Activated naive CD4-positive, alpha-beta T cell treated with anti-CD3 and anti-CD28 coated beads, Interleukin-2, amount 50 U/mL, for 72 hours (primary cell): ENCODE measurements at places on chromosomes 2 and 18. TPM values are rescaled to one million over a fixed set of nuclear protein-coding genes. Genes with fewer than 3 reads are reported as not detected.

Gene ELOA2
- total RNA-seq, result not detected

DNA sequence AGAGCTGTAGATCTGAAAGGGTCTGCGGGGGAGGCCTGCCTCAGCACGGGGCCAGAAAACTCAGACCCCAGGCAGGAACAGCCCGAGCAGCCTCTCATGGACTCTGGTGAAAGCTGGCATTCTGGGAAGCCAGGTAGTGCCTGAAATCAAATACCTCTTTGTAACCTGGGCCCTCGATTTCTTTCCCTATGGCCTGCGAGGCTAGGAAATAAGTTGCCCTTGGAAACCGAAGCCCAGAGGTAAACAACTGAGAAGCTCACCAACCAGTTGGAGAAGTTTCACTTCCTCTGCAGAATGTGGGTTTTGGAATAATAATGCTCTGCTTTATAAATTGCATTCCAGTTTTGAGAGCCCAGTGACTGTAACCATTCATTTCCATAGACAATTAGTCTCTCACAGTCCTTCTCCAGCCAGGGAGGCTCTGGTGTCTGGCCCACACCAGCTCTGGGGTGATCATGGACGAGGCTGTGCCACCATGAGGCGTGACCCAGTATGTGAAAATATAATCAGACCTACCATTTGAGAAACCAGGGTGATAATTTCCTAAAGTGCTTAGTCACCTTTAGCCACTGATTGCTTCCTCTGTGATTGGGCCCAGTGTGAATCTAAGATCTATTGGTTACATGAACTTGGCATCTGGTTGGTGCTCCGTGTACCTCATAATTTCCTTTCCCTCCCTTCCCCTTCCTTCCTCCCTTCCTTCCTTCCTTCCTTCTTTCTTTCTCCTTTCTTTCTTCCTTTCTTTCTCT, 133.1 kb upstream of the PELI1 start:
- no peak for DNase-seq

DNA sequence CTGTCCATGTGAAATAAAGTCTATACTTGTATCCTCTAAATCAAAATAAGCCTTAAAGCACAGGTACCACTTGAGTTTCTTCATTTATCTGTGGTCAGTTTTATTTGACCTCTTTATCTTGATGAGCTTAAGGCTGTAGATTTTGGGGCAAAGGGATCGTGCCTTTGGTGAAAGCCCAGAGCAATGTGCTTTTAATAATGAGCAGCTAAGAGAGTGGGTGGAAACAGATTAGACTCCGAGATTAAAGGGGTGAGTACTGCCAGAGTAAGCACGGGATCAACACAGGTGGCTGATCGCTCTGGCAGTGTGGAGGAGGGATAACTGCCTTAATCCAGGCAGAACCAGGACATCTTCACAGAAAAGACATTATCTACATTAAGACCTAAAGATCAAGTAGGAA, 280.4 kb downstream of the TDRD15 start:
- no peak for DNase-seq

DNA sequence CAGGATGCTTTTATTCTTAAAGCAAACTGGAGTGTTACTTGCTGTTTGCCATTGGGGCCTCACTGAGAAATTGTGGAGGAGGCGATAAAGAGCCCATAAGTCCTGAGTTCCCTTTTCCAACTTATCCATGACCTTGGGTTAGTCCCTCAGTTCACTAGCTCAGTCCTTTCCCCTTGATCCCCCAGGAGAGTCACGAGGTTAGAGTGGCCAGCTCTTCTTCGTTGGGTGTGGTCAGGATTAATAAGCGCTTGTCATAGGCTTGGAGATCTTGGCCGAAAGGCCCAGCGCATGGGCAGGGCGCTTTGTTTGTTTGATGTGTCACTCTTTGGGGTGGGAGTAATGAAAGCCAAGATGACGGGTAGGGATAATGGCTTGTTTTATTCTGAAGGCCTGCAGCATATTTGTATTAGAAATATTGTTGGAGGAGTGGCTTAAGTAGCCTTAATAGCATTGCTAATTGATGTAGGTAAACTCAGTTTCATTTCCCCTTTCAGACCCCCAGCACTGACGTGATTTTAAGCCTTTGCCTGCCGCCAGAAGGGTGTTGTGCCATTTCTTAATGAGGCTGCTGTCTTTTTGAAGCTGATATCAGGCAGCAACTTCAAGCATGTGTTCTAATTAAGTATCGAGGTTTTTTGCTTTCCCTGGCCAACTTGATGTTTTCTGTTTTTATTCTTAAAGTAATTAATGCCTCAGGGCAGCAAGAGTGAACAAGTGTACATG, 15.7 kb downstream of the GRHL1 start:
- DNase-seq, result no peak
